ENCODE measurements at places on chromosomes 12 and 14.

DNA sequence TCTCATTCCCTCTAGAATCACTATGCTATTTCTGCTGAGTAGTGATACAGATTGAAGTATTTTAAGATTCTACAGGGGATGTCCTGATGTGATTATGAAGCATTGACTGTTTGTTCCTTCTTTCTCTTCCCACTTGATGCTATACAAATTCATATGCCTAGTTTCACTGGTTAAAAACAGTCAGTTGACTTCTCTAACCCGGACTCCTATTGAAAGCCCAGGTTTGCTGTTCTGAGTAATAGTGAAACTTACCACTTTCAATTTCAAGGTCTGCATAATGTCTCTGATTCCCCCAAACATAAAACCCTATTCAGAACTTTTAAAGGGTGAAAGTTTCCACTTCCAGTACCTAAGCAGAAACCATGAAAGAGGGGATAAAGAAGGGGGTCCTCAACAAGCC lies 117.7 kb upstream of the RPL10L start:
- no peak for DNase-seq
- H3K36me3 ChIP-seq: no peaks in the 10 kb centered on the region
- peaks cover 2% of the 10 kb centered on the region for H3K4me1 ChIP-seq

DNA sequence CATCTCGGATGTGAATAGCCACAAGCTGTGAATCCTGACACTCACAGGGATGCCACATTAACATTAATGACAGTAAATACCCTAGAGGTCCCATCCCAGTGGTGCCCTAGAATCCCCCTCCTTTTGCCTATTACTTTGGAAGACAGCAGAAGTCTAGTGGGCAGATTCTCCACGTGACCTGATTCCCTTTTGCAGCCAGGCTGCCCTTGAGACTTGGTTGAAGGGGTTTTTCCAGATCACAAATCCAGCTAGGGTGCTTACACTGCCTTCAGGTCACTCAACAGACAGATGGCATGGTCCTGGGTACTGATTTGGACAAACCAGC lies 8.7 kb downstream of the HDAC7 start:
- peak overlapping the region; percentile 96 for H3K27ac ChIP-seq
- peaks cover 64% of the 10 kb centered on the region for H3K36me3 ChIP-seq
- DNase-seq: no peak
- no peaks in the 10 kb centered on the region for H3K27me3 ChIP-seq
- H3K4me1 ChIP-seq: peaks cover 96% of the 10 kb centered on the region

DNA sequence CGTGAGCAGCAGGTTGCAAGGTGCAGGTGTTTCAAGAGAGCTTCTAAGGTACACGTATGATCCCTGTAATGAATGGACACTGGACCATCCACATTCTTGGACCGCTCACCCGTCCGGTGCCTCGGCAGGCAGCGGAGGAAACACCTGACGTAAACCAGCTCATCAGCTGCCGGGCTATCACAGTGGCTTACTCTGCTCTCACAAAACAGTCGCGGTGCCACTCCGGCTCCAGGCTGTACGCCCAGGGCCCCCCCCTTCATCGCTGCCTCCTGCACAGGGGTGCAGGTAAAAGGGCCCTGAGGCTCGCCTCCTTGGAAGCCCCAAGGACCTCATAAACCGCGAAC lies 436 bp downstream of the VPS33A start:
- peak overlapping the region; percentile 91 for H3K4me3 ChIP-seq
- peak overlapping the region; percentile 96 for H3K27ac ChIP-seq
- peak; percentile 54 for DNase-seq
- H3K4me1 ChIP-seq: peaks cover 29% of the 10 kb centered on the region

DNA sequence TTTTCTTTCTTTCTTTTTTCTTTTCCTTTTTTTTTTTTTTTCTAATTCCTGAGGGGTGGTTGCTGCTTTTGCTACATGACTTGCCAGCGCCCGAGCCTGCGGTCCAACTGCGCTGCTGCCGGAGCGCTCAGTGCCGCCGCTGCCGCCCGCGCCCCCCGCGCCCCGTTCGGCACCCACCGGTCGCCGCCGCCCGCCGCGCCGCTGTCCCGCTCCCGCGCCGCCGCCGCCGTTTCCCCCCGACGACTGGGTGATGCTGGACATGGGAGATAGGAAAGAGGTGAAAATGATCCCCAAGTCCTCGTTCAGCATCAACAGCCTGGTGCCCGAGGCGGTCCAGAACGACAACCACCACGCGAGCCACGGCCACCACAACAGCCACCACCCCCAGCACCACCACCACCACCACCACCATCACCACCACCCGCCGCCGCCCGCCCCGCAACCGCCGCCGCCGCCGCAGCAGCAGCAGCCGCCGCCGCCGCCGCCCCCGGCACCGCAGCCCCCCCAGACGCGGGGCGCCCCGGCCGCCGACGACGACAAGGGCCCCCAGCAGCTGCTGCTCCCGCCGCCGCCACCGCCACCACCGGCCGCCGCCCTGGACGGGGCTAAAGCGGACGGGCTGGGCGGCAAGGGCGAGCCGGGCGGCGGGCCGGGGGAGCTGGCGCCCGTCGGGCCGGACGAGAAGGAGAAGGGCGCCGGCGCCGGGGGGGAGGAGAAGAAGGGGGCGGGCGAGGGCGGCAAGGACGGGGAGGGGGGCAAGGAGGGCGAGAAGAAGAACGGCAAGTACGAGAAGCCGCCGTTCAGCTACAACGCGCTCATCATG lies 654 bp downstream of the FOXG1 start:
- peaks cover 47% of the 10 kb centered on the region for H3K27me3 ChIP-seq
- no peak overlapping the region for H3K4me3 ChIP-seq
- H3K27ac ChIP-seq: no peak overlapping the region
- peaks cover 4% of the 10 kb centered on the region for H3K36me3 ChIP-seq
- DNase-seq: no peak

DNA sequence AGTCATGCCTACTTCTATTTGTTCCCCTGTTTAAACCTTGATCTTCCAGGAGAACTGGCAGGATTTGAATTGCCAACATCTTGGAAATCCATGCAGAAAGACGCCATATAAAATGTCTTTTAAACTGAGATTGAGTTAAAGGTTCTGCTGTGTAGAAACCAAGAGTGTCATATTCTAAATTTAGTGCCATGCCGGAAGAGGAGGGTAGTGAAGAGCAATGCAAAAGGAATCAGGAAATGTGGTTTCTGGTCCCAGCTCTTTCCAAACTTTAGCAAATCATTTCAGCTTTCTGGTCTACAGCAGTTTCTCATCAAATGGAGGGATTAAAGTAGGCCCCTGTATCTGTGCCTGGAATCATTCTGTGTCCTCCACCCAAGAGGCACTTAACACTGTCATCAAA lies 85.7 kb downstream of the BTG1 start:
- no peak overlapping the region for H3K27ac ChIP-seq
- H3K4me3 ChIP-seq: no peak overlapping the region
- H3K36me3 ChIP-seq: peaks cover 27% of the 10 kb centered on the region
- H3K4me1 ChIP-seq: peaks cover 55% of the 10 kb centered on the region

GRCh38 chr12:30026621-30027234 lies 243.0 kb upstream of the TMTC1 start:
- H3K36me3 ChIP-seq: no peaks in the 10 kb centered on the region
- DNase-seq: no peak
- H3K4me3 ChIP-seq: no peak overlapping the region
- H3K27me3 ChIP-seq: no peaks in the 10 kb centered on the region

DNA sequence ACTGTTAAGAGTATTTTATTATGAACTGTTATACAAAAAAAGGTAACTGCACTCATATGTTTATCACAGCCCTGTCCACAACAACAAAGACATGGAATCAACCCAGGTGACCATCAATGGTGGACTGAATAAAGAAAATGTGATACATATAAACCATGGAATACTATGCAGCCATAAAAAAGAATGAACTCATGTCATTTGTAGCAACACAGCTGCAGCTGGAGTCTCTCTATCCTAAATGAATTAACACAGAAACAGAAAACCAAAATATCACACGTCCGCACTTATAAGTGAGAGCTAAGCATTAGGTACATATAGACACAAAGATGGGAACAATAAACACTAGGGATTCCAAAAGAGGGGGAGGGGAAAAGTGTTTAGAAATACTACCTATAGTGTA lies 95.8 kb downstream of the BCAT1 start:
- peaks cover 2% of the 10 kb centered on the region for H3K36me3 ChIP-seq
- no peak overlapping the region for H3K4me3 ChIP-seq
- H3K27ac ChIP-seq: no peak overlapping the region
- peaks cover 4% of the 10 kb centered on the region for H3K27me3 ChIP-seq
- H3K4me1 ChIP-seq: no peaks in the 10 kb centered on the region
- no peak for DNase-seq

DNA sequence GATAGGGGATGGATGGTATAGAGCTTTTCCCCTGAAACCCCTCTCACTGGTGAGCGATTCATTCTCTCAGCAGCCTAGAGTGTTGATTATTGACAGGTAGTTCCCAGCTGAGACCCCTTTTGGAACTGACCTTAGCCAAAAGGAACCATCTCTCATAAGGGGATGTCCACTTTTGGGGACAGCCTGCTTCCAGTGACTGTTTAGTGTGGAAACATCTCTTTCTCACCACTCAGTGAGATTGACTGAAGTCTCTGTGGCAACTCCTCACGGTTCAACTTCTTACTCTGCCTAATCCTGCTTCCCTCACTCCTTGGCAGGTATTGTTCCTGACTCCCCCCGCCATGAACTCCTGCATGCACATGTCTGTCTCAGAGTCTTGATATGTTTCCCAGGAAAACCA lies 529.2 kb upstream of the ATP2B1 start:
- H3K27me3 ChIP-seq: no peaks in the 10 kb centered on the region
- H3K4me3 ChIP-seq: no peak overlapping the region
- no peak for DNase-seq
- H3K4me1 ChIP-seq: no peaks in the 10 kb centered on the region
